Activated CD8-positive, alpha-beta memory T cell treated with anti-CD3 and anti-CD28 coated beads for 1 hour (primary cell): ENCODE measurements at places on chromosomes 3 and 15.

- no peak for DNase-seq
These were observed 190.1 kb downstream of the UBE3A start for GRCh38 chr15:25248583-25249235.

- DNase-seq, result no peak
These were observed 168.8 kb upstream of the TTC14 start for GRCh38 chr3:180433152-180433551.

DNA sequence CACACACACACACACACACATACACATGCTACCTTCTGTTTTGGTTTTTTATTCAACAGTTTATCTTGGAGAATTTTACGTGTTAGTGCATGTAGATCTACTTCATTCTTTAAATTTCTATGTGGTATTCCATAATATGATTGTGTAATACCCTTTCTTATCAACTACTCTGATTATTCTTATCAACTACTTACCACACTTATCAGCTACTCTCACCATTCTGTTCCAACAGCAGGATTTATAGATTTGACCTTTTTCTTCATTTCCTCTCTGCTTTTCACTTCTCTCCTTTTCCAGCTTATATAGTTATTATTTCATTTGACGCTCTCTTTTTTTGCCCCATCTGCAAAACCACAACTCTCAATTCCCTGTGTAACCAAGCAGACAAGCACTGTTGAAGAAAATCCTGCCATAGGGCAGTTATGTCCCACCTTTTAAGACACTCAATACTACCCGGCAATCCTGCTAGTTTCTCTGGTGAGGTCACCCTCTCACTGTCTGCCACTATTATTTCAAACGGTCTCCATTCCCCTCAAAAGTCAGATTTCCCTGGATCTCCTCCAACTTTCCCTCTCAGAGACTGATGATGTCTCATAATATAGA, 56.9 kb upstream of the SATB1 start:
- no peak for DNase-seq

GRCh38 chr3:51330046-51330445, 55.0 kb upstream of the MANF start:
- DNase-seq, result no peak

DNA sequence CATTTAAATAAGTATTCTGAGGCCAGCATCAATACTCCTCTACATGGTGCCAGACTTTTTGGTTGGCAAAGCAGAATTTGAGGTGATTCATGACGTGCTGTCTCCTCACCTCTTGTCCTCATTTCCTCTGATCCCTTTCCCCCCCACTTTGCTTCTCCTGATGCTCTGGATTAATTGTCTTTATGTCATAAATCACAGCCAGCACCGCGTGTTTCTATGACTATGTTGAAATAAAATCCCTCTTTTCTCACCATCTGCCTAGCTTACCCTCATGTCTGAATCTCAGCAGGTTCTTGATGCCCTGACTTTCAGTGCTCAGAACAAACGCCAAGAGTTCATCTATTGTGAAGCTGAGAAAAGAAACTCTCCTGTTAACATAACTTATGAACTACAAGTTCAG, 19.7 kb upstream of the PTPRG start:
- no peak for DNase-seq

DNA sequence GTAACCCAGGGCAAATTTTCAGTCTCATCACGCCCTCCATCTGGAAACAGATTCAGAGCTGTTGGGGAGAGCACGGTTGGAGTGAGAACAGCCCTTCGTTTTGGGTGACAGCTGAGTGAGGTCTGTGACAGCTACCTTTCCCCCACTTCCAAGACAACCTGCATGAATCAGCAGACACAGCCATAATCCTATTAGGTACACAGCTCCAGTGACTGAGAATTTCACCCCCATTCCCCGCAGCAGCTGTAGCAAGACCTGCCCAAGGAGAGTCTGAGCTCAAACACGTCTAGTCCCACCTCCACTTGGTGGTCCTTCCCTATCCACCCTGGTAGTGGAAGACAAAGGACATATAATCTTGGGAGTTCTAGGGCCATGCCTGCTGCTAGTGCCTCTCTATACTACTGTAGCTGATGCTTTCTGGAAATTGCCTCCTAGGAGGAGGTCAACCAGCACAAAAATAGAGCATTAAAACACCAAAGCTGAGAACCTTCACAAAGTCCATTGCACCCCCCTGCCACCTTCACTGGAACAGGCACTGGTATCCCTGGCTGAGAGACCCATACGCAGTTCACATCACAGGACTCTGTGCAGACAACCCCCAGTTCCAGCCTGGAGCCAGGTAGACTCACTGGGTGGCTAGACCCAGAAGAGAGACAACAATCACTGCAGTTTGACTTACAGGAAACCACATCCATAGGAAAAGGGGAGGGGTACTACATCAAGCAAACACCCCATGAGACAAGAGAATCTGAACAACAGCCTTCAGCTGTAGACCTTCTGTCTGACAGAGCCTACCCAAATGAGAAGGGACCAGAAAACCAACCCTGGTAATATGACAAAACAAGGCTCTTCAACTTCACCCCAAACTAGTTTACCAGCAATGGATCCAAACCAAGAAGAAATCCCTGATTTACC, 448.6 kb upstream of the CBLB start:
- no peak for DNase-seq

GRCh38 chr3:86967062-86967461, 23.9 kb downstream of the VGLL3 start:
- DNase-seq, result no peak

DNA sequence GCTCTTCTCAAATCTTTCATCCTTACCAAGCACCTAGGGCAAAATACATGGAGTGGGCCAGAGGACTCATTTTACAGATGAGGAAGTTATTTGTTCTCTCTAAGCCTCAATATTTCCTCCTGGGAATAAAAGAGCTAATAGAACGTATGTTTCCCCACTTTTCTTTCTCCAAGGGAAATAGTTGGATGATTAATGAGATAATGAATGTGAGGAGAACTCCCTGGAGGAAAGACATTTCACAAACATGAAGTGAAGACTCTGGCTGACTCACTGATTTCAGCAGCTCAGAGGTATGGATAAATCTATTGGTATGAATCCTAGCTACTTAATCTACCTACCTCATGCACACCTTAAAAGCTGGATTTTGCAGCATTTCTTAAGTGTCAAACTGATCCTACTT, 98.4 kb downstream of the ECT2 start:
- no peak for DNase-seq

- DNase-seq, result no peak
These were observed 9.6 kb upstream of the ZXDC start for GRCh38 chr3:126485176-126485897.

DNA sequence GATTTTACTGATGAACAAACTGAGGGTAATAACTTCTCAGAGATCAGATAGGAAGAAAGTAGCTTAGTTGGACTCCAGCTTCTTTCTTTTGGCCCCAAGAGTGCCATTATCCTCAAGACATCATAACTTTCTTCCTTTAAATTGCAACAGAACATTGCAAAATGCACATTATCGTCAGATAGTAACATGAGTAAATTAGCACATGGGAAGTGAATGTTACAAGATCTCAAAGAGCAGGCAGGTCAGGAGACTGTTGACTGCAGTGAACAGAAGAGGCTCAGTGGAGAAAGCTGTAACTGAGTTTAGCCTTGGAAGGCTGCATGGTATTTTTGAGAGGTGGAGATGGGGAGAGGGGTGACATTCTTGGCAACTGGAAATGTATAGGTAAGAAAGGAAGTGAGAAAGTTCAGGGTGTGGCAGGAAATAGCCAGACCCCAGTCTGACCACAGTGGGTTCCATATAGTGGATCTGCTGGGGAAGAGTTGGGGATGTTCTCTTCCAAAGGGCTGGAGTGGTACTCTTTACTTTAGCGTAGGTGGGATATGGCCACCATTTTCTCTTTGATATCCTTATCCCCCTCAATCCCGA, 307.7 kb downstream of the RPLP1 start:
- DNase-seq, result no peak

DNA sequence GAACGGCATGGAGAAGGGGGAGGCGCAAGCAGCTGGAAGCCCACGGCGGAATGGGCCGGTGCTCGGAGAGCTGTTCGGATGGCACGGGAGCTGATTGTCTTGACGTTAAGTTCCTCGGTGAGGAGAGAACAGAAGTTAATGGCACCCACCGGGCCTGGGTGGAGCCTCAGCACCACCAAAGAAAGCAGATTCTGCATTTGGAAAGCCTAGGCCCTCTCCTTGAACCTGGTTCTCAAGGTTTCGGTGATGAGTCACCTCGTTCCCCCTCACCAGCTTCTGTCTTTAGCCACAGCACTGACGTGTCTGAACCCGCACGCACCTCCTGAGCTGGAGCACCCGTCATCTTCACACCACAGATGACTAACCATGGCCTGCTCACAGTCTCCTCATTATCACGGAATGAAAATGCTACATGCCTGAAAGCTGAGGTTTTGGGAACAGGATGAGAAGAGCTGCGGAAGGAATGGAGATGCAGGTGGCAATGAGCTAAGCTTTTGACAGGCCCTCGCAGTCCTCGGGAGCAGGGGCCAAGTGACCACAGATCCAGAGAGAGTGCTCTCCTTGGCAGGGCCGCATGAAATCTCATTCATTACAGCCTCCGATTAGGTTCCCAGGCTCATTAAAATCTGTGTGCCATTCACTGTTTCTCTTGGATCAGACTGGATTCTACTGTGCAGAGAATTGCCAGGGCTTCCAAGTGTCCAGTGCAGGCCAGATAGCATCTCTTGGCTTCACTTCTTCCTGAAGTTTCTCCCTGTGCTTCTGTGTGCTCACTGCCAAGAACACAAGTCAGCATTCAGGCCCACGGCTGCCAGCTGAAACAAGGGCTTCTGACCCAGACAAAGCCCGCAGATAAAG, 96.3 kb upstream of the DLG1 start:
- DNase-seq, result peak; percentile 5

- no peak for DNase-seq
These were observed 24.7 kb upstream of the PRR23E start for GRCh38 chr3:127168271-127168670.

DNA sequence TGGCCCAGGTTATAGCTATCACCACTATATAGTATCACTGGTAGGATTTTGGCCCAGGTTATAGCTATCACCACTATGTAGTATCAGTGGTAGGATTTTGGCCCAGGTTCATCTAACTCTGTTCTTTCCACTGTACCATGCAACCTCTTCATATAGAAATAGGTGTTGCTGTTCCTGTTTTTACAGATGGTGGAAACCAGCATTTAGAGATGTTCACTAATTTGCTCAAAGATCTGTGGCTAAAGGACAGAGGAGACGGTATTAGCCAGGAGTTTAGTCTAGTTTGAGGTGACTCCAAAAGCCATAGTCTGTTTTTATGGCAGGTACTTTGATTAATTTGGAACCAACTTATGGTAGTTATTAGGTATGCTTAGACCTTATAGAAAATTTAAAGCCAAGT, 3.1 kb downstream of the LRCH3 start:
- DNase-seq, result no peak

DNA sequence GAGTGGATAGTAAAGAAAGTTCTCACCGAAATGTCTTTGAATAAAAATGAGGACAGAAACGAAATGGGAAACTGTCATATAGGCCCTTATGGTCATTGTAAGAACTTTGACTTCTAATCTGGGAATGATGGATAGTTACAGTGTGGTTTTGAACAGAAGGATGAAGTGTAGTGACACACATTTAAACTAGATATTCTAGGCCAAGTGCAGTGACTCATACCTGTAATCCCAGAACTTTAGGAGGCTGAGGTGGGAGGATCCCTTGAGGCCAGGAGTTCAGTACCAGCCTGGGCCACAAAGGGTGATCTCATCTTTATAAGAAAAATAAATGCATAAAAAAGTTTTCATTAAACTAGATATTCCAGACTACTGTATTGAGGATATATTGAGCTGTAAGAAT, 452.8 kb downstream of the ROBO1 start:
- DNase-seq, result no peak

DNA sequence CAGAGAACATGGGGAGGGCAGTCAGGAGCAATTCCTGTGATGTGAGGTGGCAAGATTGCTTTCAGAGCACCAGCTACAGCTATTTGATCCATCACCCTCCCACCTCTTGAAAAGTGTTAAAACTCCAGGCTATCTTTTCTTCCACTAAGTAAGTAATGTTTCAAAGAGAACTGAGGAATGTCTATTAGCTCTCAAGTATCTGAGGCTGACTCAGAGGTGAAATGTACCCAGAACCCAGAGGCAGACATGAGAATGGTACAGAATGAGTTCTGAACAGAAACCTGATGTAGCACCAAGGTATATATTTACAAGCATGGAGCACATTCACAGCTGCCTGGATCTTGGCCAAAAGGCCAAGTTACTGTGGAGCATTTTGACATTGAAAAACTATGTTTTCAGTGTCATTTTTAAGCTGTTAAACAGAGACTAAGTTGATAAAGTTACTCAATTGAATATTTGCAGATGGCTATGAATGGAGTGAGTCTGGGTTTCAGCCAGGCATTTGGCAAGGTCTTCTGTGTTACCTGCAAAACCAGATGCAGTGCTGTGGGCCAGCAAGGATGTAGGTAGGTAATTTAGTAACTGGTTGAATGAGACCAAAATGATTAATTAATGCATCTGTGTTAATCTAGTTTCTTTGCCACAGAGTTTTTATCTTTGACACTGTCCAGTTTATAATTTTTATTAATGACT, 227.7 kb upstream of the CD96 start:
- DNase-seq, result no peak

DNA sequence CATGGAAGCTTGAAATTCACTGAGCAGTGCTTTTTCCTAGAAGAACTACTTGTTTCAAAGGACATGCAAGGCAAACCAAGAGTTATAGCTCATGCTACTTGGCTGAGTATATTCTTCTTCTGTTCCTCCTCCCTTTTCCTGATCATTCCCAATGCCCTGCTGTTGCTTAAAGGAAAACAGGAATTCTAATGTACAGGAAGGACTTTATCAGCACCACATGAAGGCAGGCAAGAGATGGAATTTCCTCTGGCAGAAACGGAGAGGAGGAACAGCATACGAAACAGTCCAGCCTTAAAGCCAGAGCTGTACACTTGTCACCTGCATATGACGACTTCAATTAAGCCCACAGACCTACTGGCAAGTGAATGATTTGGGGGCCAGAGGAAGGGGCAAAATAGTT, 15.7 kb downstream of the MEIS2 start:
- no peak for DNase-seq

DNA sequence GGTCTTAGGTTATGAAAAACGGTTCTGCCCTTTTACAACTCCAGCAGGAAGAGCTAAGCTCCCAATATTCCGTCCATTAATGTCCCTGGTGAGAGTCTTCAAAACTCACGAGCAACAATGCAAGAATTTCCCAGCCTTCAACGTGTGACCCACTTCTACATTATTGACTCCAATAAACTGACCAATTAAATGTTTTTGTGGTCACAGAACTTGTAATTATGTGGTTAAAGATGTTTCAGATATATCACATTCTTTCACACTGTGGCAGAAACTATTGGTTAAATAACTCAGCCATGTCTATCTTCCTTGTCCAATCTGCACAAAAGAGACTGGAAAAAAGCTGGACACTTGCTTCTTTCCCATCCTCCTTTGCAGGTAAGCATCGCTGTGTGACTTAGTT, 286.6 kb upstream of the ADAMTS9 start:
- DNase-seq, result no peak

DNA sequence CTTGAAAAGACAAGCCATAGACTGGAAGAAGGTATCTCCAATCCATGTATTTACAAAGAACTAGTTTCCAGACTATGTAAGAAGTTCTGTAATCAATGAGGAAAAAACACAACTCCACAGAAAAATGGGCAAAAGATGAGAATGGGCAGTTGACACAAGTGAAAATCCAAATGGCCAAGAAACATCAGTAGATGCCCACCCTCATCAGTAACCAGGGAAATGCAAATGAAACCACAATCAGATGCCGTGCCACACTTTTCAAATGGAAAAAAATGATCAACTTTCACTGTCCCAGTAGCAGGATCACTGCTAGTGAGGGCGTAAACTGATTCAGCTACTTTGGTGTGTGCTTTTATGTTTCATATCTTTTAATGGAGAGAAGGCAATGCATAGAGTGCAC, 4.5 kb upstream of the CPEB1 start:
- no peak for DNase-seq

GRCh38 chr3:177197727-177198460, 612 bp upstream of the TBL1XR1 start:
- DNase-seq, result no peak
